ENCODE measurements at places on chromosomes 7 and 10.

GRCh38 chr7:41107938-41108448, 594.9 kb downstream of the INHBA start:
- DNase-seq, result peak; percentile 52

GRCh38 chr7:8382004-8382730, 51.2 kb upstream of the NXPH1 start:
- no peak for DNase-seq

- DNase-seq, result no peak
Observed at GRCh38 chr10:48993627-48994026, 54.0 kb upstream of the LRRC18 start.

- no peak for DNase-seq
Observed at GRCh38 chr10:71696628-71697326, 22.8 kb downstream of the C10orf105 start.

DNA sequence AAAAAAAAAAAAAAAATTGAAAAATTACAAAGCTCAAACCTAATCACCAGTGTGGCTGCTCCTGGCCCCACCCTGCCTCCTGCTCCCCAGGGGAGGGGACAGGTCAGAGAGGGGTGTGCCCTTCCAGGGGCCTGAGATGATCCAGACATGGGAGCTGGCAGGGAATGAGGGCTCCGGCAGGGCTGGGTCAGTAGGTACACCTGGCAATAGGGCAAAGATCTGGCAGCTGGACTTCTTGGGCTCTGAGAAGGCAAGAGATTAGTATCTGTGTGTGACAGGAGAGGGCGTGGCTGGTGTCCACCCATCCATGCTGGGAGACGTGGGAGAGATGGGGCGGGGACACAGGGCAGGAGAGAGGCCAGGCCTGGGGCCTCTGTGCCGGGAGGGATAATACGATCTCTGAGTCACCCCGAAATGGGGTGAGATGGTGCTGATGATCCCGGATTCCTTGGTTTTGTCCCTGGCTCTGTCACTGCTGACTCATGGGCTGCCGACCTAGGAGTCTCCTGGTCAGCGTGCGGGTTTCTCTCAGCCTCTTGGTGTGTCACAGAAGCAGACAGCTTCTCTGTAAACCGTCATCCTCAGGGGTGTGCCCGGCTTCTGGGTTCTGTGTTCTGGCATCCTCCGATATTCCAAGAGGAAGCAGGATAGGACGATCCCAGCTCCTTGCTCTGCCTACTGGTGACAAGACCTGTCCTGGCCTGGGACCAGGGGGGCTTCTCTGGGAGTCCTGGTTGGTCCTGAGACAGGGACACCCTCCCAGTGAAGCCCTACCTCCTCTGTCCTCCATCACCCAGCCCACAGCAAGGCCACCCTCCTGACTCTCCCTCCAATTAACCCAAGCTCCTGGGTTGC, 8.2 kb upstream of the CLDN4 start:
- DNase-seq, result no peak

DNA sequence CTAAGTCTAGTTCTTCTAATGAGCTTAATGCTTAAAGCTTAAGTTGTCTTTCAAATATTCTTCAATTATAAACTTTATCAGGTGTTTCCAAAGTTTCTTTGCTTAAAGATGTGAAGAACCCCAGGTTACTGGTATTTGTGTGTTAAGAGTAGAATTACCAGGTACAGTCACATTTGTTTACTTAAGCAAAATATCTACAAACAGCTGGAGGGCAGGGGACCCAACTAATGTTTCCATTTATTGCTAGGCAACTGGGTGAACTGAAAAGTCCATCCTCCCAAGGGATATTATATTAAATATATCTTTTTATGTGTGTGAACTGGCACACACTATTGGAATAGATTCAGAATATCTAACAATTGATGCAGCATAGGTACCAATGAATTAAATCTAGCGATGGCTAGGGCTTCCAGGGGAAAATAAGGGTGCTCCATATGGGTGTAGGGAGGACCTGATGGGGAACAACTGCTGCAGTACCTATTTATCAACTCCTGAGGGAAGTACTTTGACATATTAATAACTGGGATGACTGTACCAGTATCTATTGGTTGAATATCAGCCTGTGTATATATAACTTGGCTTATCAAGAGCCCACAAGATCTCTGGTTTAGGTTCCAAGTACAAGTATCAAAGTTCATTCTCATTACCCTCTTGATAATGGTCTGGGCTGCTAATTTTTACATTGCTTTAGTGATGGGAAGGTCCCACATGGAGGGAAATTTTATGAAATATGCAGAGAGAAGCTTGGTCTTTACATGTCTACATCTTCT, 10.3 kb upstream of the AGR3 start:
- peak; percentile 16 for DNase-seq

GRCh38 chr10:122557516-122557915, 3.0 kb upstream of the DMBT1 start:
- no peak for DNase-seq

DNA sequence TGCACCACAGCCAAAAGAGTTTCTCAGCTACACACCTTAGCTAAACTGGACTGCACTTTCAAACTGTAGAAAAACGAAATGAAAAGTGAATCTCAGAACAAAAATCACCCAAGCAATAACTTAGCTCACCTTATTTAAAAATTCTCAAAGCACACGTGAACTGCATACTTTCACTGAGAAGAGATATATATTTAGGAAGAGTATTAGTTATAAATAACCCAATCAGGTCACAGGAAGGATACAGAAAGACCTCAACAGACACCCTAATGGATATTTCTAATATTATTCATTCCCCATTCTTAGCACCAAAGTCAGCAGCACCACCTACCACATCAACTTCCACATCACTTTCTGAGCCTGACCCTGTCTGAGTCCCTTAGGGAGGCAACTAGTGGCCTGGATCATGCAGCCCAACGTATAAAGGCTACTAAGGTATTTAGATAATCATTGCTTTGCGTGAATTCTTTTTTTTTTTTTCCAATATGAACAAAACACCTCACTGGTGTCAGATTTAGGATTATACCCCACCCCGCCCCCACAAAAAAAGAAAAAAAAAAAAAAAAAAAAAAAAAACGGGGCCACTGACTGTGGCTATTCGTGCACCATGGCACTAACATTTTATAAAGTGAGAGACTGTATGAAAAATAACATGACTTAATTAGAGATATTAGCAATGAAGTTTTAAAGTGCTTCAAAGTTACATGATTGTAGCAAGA, 2.6 kb downstream of the ABI1 start:
- no peak for DNase-seq

- DNase-seq, result no peak
Observed at GRCh38 chr10:279655-280054, 144.4 kb downstream of the ZMYND11 start.
